ENCODE measurements at places on chromosomes 13 and 19. TPM values are rescaled to one million over a fixed set of nuclear protein-coding genes. Genes with fewer than 3 reads are reported as not detected.

Gene C19orf85
- not detected for total RNA-seq

Gene ZNF254
- total RNA-seq, result 4.1 TPM

Gene RGS9BP
- 0.15 TPM for total RNA-seq

Gene GAPDHS
- not detected for total RNA-seq

Gene DPY19L3
- 10.0 TPM for total RNA-seq

Gene CCDC194
- not detected for total RNA-seq

DNA sequence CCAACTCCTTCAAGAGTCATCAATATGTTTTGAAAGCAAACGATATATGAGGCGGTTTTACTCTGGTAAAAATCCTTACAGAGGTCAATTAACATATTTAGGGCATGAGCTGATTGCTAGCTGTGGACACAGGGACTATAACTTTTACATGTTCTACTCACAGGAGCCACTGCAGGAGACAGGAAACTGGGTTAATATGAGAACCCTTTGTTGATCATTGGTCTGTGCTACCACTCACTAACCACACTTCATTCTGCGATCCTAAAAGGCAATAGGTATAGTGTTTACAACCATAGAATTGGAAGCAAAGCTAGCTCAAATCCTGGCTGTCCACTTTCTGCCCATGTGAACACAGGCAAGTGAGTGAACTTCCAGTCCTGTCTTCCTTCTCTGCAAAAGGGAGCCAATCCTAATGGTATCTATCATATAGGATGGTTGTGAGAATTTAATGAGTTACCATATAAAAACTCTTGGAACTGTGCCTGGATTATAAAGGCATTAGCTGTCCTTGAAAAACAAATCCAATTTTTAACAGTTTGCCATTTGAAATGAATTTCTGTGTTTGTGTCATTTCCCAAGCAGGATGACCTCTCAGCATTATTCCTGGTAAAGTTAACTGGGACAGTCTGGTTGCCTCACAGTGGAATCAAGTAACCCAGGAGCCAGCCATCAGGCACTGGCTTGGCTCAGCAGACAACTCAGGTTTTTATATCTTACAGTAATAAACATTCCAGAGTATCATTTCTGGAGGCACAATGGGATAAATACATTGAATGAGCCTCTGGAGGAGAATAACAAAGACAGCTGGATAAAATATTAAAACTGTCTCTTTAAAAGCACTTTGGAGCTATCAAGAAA is 29.8 kb upstream of the RAP2A start:
- DNase-seq, result no peak

- no peak for DNase-seq
Observed at GRCh38 chr13:63901630-63902029, 2486.0 kb upstream of the PCDH20 start.

GRCh38 chr13:102571075-102571474 is 25.7 kb upstream of the TPP2 start:
- no peak for DNase-seq

- no peak for DNase-seq
Observed at GRCh38 chr13:94157705-94158218, 321.7 kb downstream of the DCT start.

DNA sequence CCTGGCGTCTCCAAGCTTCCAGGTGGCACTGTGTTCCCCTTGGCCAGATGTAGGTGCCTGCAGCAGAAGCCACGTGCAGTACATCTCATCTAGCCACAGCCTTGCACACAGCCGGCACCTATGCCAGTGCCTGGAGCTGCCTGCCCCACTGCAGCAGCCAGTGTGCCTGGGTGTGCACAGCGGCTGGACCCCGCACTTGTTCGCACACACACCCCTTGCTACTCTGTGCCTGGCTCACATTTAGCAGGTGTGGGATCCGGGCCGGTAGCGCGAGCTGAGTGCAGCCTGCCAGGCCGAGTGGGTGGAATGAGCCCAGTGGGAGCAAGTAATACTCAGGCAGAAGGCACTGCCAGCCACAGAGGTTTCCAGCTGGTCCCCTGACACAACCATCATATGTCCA is 26.9 kb upstream of the RBM26 start:
- no peak for DNase-seq

DNA sequence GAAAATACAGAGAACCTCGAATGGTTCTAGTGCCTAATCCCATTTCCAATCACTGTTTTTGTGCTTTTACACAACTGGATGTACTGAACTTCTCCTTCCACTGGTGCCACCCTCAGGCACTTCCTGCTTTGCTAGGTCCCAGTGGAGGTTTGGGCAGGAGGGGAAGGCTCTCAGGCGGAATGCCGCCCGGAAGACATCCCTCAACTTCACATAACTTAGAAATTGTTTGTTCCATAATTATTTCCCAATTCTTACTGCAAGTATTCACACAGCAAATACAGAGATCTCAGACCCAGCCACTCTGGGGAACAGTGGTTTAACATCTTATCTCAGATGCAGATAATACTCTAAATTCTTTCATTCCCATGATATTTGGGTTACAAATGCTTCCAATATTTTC is 195.7 kb upstream of the IPO5 start:
- DNase-seq, result no peak

- DNase-seq, result no peak
Observed at GRCh38 chr19:44869733-44870470, 21.2 kb upstream of the TOMM40 start.

- no peak for DNase-seq
Observed at GRCh38 chr19:42436006-42436405, 6.7 kb downstream of the CXCL17 start.

DNA sequence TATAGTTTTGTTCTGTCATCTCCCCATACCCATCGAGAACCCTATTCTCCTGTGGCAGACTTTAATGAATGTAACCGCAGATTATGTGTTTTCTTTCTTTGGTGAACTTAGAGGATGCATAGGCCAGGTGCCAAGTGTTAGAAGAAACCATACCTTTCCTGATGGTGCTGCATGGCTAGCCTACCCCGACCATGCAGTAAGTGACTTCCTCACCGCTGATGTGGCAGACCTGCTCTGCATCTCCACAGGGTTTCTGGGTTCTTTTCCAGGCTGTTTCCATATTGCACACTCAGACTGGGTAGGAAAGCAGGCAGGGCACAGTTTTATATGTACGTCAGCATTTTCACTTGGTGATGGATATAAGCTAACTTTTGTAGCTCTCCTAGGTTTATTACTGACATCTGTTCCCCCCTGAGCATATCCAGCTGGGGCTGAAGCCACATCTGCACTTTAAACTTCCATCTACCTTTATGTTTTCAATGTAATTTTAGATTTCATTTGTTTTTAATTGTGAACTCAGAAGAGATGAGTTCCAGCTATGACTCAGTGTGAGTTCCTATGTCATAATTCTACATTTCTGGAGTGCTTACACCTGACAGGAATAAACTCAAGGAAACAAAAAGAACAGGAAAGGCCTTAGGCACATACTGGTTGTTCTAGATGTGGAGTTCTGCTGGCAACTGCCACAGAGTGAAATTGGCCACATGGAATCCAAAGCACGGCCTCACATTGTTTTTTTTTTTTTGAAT is 42.3 kb downstream of the LRCH1 start:
- no peak for DNase-seq

GRCh38 chr13:85797311-85797710 is 1.9 kb downstream of the SLITRK6 start:
- no peak for DNase-seq

DNA sequence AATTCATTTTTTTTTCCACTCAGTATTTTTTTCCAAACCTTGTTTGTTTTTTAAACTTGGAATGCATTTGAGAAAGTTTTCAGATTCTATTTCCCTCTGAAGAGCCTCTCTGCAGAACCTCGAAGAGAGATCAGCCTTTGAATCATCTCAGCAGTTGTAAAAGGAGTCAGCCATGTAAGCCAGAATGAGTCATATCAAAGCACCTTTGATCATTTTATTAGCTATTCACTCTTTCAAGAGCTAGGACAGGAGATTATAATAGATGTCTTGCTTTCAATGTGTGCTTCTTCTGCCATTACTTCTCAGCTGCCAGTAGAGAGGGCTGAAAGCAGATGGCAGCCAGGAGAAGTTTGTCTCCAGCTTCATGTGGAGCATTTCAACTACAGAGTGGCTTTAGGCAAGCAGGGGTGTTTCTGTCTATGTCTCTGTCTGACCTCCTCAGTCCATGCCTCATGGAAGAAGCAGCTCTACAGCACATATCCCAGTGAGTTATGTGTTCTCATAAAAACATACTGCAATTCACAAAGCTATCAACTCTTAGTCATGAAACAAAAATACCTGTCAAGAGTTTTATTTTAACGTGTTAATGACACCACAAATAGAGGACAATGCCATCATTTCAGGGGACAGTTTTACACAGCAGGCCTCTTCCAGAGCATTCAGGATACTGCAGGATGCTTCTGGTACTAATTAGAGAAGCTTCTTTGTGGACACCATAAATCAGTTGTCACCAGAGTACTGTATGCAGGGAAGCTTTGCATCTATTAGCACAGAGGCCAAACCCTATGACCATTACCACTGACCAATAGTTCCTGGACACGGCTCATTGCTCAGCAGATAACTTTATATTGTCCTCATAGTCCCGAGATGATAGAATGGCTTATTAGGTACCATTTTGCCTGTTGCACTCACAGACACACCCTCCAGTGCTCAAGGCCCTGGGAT is 94.3 kb downstream of the NHLRC3 start:
- no peak for DNase-seq

DNA sequence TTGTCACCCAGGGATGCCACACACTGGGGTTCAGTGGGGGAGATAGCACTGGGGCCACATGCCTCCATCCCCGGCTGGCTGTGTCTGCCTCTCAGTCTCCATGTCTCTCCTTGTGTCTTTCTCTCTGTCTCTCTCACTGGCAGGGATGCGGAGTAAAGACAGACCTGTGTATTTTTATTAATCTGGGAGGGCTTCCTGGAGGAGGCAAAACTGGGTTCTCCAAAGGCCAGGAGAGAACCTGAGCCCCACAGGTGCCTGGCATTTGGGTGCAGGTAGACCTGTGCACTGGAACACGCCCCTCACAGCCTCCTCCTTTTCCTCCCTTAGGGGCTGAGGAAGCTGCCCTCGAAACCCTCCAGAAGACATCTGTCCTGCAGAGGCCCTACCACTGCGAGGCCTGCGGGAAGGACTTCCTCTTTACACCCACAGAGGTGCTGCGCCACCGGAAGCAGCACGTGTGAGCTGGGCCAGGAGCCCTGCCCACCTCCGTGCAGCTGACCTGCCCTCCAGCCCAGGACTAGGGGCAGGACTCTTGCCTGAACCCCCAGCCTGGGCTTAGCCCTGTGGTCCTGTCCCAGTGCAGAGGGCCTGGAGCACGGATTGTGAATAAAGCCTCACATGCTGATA is 32.7 kb downstream of the DHX34 start:
- DNase-seq, result no peak

GRCh38 chr13:104832231-104832630 is 1703.2 kb downstream of the EFNB2 start:
- DNase-seq, result no peak

GRCh38 chr19:13150931-13151604 is 857 bp downstream of the IER2 start:
- DNase-seq, result no peak

- no peak for DNase-seq
Observed at GRCh38 chr13:100798739-100799361, 124.3 kb upstream of the TMTC4 start.

DNA sequence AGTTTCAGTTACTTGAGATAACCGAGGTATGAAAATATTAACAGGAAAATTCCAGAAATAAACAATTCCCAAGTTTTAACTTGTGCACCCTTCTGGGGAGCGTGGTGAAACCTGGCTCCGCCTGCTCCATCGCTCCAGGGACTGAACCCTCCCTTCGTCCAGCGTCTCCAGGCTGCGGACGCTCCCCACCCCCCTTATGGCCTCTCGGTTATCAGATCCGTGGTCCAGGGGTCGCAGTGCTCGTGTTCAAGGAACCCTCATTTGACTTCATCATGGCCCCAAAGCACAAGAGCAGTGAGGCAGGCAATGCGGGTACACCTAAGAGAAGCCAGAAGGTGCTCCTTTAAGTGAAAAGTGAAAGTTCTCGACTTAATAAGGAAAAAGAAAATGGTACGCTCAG is 71.1 kb downstream of the ATP11A start:
- DNase-seq, result no peak

GRCh38 chr19:18933297-18933696 is 7.7 kb downstream of the HOMER3 start:
- DNase-seq, result no peak

- DNase-seq, result no peak
Observed at GRCh38 chr13:113001241-113002140, 32.5 kb downstream of the MCF2L start.

DNA sequence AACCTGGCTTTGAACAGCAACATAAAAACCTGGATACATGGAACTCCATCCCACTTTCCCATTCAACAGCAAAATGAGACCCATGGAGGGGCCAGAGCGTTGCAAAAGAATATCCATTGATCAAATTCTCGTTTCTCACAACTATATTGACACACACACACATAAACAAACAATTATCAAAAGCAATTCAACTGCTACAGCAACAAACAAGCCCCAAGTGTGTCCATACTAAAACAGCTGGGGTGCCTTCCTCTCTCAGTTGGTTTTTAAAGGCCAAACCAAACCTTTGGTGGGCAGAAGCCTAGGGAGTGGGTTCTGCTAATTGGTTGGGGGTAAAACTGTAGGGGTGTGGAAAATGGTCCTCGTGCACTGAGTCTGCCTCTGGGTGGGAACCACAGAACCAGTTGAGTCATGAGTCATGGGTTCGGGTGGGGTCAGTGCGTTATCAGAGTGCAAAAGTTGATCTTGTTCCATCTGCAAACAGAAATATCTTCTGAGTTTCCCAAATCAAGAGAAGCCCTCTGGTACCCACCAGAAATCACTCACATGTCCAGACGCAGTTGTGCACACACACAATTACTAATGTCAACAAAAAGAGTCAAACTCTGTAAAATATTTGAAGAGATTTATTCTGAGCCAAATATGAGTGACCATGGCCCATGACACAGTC is 18.5 kb downstream of the GPR42 start:
- DNase-seq, result no peak

- DNase-seq, result no peak
Observed at GRCh38 chr13:43391036-43391435, 367.6 kb downstream of the DNAJC15 start.

- no peak for DNase-seq
Observed at GRCh38 chr13:76609643-76610042, 276.6 kb downstream of the KCTD12 start.

- DNase-seq, result no peak
Observed at GRCh38 chr19:48396824-48397176, 3.3 kb downstream of the GRIN2D start.

DNA sequence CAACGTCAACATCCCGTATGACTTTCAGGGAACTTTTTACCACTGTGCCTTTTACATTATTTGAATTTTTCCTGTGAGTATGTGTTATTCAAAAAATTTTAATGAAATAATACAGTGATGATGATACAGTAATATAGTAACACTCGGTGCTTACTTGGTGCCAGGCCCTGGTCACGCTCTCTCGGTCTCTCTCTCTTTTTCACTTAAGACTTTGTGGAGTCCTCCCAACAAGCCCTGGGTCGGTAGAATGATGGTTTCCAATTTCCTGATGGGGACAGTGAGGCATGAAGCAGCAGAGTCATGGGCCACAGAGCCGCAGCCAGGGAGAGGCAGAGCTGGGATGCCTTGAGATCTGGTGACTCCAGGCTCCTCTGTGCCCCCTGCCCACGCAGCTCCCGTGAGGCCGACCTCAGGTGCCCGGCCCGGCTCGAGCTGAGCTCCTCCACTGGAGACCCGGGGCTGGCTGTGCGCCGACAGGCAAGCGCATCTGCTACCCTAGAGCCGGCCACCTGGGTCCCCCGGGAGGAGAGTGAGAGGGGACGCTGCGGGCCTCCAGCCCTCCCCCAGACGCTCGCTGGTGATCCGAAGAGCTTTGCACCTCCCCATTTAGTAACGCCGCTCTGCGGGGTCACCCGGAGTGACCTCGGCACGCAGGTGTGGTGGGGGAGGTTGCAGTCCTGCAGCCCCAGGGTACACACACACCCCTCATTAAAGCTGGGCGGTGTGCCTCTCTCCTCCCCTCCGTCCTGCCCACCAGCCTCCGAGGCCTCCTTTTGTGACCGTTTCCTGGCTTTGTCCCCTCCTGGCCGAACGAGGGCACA is 4.4 kb upstream of the SBK3 start:
- DNase-seq, result peak; percentile 40

Measured in NCI-H460 (cell line).